ENCODE measurements at places on chromosomes 12 and 14. TPM values are rescaled to one million over a fixed set of nuclear protein-coding genes. Genes with fewer than 3 reads are reported as not detected.

DNA sequence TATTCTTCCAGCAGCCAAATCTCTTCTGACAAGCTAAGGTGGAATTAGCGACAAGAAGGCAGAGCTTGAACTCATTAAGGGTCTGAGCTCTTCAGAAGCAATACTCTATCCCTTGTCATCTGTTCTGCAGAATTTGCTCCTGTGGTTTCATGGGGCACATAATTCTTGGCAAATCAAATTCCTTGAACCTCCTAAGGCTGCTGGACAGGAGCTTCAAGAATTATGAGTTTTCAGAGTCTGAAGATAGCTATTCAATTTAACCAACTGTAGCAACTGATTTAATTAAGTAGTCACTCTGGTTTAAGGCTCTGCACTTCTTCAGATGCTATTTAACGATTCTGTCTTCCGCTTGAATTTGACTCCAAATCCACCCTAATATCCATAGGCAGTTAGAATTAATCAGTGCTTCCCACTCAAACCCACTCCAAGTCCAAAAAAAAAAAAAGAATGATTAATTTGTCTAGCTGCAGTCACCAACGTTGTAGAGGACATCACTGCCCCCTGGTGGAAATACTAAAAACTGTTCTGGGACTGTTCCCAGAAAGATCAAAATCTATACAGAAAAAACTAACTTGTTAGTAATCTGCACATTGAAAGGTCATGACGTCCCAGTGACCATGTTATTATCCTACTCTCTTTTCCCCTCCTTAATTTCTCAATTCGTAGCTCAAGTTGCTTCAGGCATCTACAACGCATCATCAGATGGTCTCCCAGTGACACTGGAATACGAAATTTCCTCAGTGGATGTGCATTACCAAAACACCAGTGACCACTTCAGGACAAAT, 169.9 kb downstream of the KIF21A start:
- peak; percentile 47 for DNase-seq

DNA sequence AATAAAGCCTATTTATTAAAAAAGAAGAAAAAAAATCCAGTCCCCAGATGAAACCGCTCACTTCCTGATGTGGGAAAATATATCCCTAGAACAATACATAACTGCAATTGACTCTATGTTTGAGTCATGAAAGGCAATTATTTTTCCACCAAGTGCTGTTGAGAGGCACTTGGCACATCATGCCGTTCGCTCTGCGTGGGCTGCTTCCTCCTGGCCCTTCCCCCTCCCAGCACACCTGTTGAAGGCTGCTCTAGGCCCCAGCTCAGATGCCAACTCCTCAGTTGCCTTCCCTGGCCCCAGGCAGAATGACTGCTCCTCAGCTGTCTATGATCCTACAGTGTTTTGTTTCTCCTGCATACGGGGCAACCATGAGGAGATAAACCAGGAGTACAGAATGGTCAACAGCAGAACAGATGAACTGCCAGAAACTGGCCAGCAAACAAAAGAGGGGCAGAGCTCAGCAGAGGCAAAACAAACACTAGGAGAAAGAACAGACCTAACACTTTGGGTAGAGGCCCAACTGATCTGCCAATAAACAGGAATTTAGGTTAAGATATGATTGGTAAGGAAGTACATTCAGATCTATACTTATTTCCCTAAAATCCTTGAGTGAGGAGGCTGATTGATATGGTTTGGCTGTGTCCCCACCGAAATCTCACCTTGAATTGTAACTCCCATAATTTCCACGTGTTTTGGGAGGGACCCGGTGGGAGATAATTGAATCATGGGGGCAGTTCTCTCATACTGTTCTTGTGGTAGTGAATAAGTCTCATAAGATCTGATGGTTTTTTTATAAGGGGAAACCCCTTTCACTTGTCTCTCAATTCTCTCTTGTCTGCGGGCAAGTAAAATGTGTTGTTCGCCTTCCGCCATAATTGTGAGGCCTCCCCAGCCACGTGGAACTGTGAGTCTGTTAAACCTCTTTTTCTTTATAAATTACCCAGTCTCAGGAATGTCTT, 58.6 kb downstream of the SLC38A1 start:
- DNase-seq, result no peak

DNA sequence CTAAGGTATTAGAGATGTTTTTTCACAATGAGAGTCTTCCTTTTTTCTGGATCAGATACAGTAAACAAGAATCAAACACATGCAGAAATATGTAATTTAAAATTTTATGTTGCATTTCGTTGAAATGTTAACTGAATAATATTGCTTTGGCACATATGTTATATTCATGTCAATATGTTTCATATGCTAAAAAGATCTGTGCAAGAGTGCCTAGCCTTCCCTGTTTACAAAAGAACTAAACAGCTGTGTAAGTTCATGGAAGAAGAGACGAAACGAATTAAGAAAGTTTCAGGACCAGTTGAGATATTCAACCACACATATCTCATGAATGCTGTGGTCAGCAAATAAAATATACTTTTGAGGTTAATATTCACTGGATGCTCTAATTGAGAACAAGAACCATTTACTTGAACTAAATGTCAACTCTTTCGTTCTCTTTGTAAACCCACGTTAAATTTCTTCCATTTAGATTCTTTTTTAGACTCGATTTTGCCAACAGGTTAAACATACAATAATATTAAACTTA, 289.5 kb downstream of the FOXG1 start:
- no peak for DNase-seq

DNA sequence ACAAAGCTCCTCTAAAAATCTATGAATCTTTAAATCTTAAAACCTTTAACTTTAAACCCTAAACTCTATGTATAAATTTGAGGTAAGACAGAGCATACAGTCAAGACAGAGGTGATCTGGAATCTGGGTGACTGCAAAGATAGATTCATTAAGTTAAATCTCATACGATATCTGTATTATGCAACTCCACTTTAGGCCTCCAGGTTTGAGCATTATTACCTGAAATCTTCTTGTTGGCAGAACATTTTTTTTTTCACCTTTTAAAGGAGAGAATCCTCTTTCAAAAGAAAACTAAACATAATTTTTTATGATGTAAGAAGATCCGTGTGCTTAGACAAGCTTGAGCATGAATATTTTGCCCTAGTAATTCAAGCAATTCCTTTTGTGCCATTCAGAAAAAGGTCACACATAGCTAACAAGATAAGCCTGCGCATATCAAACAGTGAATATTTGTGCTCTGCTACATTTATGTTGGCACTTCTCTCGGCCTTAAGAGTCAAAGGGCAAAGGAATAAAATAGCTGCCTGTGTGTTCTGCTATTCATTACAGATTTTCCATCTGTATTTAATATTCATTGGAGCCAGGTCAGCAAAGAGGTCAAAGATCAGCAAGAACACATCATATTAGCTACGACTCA, 163.3 kb downstream of the TMTC3 start:
- no peak for DNase-seq

Gene CARMIL3
- 0.11 TPM for total RNA-seq

DNA sequence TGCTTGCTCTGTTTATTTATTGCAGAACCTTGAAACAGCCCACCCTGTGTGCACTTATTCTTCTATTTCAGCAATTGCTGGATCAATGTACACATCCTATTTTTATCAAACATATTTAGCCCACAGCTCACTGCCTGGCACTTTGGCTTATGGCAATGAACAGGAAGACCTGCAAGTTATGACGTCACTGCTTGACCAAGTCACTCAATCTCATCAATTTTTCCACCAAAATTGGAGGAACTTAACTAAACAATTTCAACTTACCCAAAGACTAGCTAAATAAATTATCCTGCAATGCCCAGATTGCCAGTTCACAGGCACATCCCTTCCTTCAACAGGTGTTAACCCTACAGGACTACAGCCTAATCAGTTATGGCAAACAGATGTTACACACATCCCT, 89.3 kb downstream of the FSCB start:
- no peak for DNase-seq

Gene GMFB
- 22.7 TPM for total RNA-seq
